ELR (cell line): ENCODE measurements at places on chromosomes 16 and 17.

DNA sequence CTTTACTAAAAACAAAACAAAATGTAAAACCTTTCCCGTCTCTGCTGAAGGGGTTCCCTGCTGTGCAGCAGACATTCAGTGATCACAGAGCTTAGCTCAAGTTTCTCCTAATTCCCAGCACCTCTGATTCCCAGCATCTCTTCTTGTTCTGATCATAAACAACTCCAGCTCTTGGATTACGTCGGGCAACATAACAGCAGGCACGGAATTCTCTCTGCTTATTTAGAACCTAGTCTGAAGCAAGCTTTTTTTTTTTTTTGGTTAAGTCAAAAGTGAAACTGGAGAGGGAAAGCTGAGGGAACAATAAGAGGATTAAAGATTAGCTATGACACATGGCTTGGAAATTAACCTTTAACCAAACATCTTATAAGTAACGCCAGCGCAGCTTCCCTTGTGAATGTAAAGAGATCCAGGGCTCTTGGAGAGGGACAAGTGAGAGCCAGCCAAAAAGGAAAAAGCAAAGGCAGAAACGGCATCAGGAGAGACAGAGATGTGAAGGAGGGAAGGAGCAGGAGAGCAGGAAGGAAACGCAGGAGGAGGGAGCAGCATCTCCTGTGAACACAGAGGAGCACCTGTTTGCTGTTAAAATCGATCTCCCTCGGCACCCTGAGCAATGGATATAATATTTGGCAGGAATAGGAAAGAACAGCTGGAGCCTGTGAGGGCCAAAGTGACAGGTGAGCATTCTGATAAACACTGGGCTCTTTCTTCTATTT is at the start of gene BCO1:
BCO1 (plus strand) TSS at position 394 of the 716 bp plus-strand sequence; CDS start at position 614, 220 bp downstream.
- peak; percentile 71 for DNase-seq

DNA sequence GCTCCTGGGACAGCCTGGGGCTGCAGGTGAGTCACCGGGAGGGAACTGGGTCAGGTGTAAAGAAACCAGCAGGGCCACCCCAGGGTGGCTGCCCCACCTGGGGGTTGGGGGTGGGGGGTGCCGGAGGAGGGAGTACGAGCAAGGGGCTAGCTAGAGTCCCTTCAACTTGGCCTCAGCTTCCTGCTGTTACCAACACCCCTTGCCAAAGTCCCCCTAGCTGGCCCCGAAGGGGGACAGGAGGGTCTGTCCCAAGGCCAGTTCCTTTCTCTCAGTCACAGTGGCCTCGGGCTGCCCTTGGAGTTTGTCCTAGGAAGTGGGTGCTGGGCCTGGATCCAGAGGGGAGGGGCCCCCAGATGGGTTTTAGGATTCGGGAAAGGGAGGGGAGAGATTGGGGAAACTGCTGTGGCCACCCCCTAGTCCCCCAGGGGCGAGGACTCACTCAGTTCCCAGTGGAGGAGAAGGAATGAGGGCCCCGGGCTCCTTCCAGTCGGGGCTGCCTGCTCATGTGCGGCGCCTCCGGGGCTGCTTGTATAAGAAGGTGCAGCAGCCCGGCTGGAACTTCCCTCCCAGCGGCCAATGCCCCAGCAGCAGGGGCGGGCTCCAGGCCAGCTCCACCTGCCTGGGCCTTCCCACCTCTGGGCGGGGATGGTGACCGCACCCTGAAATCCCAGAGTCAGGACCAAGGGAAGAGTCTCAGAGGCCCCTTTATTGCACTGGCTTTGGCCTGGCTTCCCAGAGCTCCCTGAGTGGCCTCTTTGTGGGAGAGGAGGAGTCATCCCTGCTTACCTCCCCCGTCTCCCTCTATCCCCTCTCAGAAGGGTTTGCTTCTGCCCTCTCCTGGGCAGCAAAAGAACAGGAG is 7.3 kb downstream of the ARHGAP27 start:
- DNase-seq: peak; percentile 89

DNA sequence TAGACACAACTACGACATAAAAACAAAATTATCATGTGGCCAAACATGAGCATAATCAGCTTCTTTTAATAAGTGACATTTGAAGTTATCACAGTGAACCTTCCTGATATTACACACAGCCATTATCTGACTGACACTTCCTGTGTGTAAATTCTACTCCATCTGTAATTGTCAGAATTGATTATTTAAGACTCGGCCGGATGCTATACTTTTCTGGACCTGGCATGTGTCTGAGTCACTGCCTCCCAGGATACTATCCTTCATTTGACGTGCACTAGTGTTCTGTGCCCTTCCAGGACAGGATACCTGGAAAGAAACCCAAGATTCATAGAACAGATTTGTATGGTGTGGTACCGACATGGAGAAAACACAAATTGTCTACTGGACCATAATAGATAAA is 242.0 kb downstream of the HS3ST3A1 start:
- DNase-seq: no peak

- no peak for DNase-seq
Observed at GRCh38 chr16:67445441-67445912, 14.6 kb downstream of the HSD11B2 start.

DNA sequence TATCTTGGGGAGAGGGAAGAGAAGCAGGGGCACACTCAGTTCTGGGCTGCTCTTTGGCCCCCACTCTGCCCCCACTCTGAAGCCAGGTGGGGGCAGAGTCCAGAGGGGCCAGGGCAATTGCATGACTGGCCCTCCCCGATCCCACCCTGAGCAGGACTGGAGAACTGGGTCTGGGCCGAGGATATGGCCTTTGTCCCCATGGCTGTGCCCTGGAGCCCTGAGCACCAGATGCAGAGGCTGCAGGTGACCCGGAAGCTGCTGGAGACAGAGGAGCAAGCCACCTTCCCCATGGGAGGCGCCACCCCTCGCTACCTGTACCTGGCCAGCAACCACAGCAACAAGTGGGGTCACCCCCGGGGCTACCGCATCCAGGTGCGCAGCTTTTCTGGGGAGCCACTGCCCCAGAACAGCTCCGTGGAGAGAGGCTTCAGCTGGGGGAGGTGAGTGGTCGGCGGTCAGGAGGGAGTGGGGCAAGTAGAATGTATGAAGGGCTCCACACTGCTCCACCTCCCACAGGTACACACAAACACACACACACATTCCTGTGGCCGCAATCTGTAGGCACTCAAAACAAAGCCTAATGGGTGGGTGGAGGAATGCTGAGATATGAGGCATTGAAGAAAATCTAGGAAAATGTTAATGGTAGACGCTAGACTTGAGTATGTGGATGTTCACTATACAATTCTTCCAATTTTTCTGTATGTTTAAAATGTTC is 21.4 kb downstream of the AOC3 start:
- no peak for DNase-seq

- peak; percentile 86 for DNase-seq
Observed at GRCh38 chr16:66696669-66697630, at the start of gene CMTM4. TSS of gene CMTM4 (minus strand) at chr16:66696743. CDS start at chr16:66696525, 218 bp downstream.

GRCh38 chr17:15409721-15410250 is 57.6 kb downstream of the CDRT4 start:
- DNase-seq: peak; percentile 97
